ENCODE measurements at places on chromosomes 3 and 15.

DNA sequence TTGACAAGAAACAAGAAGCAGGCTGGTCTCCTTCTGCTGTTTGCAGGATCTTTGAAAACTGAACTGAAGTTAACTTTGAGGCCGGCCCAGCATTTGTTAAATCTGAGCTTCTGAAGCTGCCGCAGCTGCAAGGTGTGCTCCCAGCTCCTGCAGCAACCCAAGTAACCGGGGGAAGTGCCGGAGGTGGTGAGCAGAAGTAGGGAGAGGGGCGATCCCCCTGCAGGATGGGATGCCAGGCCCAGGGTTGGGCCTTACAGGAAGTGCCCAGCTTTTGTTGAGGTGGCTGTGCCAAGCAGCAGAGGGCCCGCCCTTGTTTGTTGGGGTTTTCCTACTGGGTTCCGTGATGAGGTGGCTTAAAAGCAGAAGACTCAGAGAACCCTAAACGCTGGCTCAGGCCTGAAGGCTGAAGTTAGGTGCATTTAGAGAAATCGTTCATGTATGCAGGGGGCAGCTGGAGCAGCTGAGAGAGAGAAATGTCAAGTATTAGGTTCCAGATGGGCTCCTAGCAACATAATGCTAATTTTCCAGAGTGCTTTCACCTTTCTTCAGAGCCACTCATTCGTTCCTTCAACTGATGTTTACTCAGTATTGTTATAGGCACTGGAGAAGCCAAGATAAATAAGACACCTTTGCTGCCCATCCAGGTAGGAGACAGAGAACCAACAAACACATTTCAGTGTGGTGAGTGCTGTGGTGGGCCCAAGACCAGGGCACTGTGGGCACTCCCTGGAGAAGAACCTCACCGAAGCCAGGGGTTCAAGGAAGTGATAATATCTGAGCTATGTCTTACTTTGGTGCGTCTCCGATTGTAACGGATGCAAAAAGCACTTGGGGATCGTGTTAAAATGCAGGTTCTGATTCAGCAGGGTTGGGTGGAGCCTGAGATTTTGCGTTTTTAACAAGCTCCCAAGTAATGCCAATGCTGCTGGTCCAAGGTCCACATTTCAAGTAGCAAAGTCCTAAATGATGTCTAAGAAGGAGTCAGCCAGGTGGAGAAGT, 42.2 kb upstream of the PLCL2 start:
- peak; percentile 66 for DNase-seq

DNA sequence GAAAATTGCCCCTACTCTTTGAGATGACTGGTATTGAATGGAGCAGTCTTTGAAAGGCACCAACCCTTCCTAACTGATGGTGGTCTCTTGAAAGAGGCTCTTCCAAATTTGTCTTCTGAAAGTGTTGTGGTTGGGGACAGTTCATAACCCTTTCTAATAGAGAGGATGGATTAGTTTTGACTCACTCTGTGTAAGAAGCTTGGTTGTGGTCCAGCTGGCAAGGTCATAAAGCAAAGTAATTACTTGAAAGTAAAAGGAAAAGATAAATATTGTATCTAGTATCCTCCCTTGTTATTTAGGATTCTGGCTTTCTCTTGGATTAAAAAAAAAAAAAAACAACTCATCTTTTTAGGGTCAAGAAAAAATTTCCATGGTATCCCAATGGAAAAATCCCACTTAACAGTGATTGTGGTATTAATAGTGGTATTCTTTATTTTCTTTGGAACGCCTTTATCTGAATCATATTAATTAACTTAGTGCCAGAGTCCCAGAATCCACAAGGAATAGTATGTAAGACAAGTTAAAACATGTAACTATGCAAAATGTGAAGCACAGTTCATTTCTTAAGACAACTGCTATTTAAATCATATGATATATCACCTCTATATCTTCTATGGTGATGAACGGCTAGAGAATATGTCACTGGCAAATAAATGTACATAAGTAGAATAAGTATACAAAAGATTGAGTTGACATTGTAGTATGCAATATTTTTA, 469.3 kb upstream of the CDIN1 start:
- DNase-seq, result no peak

GRCh38 chr15:67937153-67937761, 97.4 kb upstream of the RNU6-1 start:
- DNase-seq, result no peak

- DNase-seq, result peak; percentile 64
Measured at GRCh38 chr15:74322558-74323180, 44.8 kb downstream of the CYP11A1 start.

- no peak for DNase-seq
Measured at GRCh38 chr3:188750617-188751016, 421.2 kb upstream of the TPRG1 start.

- no peak for DNase-seq
Measured at GRCh38 chr3:12910356-12911099, 69.2 kb upstream of the RPL32 start.

GRCh38 chr15:68230157-68231100, 901 bp upstream of the CLN6 start:
- no peak for DNase-seq

All from activated naive CD8-positive, alpha-beta T cell treated with anti-CD3 and anti-CD28 coated beads for 36 hours (primary cell).